NCI-H510A (cell line): ENCODE measurements at places on chromosomes 7 and 10.

DNA sequence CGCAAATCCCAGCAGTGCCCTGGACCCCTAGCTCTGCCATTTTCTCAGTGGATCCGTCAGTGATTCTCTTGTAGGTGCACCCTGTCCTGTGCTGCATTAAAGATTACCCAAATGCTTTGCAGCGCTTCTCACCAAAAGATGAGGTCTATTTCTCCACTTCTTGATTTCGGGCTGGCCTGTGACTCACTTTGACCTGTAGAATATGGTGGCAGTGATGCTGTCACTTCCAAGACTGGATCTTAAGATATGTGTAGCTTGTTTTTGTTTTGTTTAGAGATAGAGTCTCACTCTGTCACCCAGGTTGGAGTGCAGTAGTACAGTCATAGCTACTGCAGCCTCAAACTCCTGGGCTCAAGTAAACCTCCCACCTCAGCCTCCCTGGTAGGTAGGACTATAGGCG, 37.0 kb upstream of the ZMIZ1 start:
- DNase-seq, result no peak

DNA sequence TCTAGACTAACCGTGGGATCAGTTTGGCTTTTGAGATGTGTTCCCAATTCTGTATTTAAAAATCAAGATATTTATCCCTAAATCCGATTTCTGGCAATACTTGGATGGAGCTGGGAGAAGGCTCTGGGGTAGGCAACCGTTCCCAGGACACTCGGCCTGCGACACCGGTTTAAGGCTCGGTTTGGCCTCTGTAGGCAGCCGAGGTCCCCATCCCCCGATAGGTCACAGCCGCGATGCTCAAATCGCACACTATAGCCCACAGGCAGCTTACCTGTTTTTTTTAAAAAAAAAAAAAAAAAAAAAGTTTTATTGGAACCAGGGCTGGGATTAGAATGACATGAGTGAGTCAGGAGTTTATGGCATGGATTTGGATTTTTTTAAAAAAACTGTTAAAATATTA, 729 bp upstream of the TAF3 start:
- no peak for DNase-seq

GRCh38 chr10:29689001-29689400, 54.2 kb upstream of the SVIL start:
- DNase-seq, result no peak

GRCh38 chr10:88278912-88279311, 304.2 kb downstream of the RNLS start:
- DNase-seq, result no peak

DNA sequence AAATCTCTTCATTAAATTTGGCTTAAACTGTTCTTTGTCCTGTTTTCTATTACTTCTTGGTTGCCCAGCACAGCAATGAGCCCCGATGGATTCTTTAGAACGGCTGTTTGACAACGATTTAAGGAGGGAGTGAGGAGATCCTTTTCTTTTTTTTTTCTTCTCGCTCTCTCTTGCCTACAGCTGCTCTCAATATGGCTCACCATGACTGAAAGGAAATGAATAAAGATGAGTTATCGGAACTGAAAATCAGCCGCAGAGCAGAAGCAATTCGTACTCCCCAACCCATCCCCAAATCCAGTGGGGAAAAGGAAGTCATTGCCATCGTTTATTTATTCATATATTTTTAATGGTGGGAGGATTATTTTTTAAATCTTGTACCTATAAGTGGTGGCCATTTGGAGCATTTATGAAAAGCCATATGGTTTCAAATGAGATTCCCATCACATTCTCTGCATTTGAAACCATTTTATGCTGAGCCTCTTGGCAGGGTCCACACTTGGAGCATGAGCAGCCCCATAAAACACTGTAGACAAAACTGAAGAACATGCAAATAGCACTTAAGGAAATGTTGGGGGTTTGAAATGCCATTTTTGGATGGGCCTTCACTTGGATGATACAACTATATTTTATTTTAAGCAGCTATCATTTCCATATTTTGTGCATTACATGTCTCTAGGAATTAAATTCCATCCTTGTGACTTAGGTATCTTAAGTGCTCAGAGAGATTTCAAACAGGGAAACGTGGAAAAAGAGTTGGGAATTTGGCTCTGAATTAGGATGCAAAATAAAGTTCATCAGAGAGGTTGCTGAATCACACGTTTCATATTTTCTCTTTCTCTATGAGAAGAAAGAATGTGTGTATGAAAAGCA, 107.7 kb upstream of the FZD1 start:
- DNase-seq, result no peak

DNA sequence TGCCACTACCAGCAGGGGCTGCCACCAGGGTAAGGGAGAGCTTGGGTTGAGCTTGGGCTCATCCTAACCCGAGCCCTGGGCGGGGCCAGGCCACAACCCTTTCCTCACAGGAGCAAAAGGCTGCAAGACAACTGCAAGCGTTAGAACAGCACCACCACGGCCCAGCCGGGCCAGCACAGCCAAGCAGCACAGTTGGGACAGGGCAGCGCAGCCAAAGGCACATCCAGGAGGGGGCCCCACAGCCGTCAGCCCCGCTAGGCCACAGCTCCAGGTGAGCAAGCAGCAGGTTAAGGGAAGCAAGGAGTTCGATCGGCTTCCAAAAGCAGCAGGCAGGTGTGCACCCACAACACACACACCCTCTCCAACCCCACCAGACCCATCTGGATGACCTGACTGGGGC, 7.0 kb upstream of the NDST2 start:
- no peak for DNase-seq

- no peak for DNase-seq
These were observed 25.4 kb downstream of the CPVL start for GRCh38 chr7:29120955-29121354.

- no peak for DNase-seq
These were observed 1020.5 kb downstream of the LRMDA start for GRCh38 chr10:76451911-76452310.

DNA sequence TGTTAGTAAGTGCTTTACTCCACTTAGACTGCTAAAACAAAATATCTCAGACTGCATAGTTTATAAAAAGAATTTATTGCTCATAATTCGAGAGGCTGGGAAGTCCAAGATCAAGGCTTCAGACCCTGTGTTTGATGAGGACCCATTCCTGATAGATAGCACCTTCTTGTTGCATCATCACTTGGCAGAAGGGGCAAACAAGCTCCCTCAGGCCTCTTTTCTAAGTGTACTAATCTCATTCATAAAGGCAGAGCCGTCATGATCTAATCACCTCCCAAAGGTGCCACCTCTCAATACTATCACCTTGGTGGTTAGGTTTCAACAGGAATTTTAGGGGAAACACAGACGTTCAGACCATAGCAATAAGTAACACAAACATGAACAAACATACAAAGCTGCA, 55.4 kb downstream of the CRPPA start:
- no peak for DNase-seq

DNA sequence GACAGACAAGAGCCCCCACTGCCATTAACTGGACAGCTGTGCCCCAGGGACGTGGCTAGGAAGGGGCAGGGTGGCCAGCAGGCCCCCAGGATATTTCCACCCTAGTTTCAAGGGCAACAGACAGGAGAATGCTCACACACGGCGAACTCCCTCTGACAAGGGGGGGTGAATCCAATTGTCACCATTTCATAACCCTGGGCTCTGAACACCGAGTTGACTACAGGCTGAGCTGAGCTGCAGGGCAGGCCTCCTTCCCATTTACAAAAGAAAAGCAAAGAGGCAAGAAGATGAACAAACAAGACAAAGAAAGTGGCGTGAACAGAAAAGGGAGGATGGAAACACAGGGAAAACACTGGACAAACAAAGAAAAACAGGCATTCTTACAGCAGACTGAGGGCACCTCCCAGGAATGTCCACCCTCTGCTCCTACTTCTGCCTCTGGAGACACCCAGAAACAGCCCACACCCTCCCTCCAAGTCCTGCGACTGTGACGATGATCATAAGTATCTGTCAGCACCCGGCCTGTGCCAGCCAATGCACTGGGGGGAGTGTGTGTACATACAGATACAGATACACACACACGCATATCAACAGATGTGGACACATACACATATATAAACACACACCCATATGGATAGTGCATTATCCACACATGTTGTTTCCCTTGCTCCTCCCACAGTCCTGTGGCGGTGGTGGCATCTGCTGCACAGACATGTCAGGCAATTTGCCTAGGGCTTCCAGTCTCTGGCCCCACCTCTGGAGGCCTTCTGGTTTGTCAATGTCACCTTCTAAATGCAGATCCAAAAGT, 66.2 kb downstream of the FAM53B start:
- DNase-seq, result no peak

DNA sequence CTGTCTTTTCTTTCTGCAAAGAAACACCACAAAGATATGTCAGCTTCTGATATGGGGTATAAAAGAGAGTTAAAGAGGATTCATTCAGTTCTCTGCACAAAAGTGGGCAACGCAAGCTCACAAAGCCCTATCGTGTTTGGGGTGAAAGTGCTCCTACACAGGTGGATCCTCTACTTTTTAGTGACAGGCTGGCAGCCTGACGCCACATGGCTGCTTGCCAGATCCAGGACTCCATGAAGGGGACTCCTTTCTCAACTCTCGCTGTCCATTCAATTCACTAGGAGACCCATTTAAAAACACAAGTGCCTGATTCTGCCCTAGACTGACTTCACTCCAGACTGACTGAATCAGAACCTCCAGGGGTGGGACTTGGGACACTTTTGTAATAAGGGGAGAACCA, 8.0 kb downstream of the PARP12 start:
- DNase-seq, result no peak

GRCh38 chr7:108403597-108404217, 52.5 kb downstream of the NRCAM start:
- no peak for DNase-seq

- DNase-seq, result no peak
These were observed 40.1 kb downstream of the IQUB start for GRCh38 chr7:123494193-123494796.

- DNase-seq, result no peak
These were observed 76.9 kb downstream of the ZNF365 start for GRCh38 chr10:62450912-62451610.

GRCh38 chr10:31697271-31698180, 231.1 kb downstream of the ARHGAP12 start:
- no peak for DNase-seq

DNA sequence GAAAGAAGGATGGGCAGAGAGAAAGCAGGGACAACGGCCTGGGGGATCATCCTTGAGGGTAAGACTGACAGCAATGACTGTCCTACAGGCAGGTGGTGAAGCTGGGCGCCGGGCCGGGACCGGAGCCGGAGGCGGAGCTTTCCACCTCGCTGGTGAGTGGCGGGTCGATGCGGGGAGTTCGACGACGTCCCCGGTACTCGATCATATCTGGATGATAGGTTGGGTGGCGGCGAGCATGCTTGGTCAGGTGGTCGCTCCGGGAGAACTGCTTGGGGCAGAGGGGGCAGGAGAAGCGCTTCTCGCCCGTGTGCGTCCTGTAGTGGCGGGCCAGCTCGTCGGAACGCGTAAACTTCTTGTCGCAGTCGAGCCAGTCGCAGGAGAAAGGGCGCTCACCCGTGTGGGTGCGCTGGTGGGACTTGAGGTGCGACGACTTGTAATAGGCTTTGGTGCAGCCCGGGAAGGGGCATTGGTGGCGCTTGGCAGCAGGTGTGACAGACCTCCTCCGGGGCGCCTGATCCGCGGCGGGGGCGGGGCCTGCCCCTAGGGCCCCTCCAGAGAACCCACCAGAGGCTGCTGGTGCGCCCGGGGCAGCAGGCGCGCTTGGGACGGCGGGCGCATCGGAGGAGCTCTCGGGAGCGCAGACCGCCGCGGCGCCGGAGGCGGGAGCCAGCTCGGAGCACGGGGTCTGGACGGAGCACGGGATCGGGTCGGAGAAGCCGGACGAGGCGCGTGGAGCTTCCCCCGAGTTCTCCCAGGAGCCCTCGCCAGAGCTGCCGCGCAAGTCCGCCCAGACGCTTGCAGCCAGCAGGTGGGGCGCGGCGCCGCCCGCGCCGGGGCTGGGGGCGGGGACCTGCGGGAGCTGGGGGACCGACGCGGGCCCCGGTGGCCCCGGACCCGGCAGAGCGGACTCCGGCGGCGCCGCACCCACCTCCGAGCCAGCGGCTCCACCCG, 752 bp downstream of the KLF14 start:
- DNase-seq, result no peak

DNA sequence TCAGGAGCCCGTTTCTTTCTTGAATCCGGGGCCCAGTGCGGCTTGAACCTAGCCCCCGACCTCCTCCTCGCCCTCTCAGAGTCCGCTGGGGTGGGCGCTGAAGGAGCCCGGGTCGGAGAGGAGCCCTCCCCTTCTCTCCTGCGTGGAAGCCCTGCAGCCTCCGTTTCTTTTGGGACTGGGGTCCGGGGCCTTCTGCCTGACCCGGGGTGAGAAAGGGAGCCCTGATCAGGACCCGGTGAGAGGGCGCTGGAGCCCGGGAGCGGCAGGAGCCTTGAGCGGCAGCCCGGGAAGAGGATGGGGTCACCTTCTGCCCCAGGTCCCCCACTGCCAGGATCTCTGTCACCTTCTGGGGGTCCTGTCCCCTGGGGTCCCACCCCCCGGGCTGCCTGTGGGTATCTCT, 162.3 kb downstream of the ZNF33B start:
- DNase-seq, result no peak

DNA sequence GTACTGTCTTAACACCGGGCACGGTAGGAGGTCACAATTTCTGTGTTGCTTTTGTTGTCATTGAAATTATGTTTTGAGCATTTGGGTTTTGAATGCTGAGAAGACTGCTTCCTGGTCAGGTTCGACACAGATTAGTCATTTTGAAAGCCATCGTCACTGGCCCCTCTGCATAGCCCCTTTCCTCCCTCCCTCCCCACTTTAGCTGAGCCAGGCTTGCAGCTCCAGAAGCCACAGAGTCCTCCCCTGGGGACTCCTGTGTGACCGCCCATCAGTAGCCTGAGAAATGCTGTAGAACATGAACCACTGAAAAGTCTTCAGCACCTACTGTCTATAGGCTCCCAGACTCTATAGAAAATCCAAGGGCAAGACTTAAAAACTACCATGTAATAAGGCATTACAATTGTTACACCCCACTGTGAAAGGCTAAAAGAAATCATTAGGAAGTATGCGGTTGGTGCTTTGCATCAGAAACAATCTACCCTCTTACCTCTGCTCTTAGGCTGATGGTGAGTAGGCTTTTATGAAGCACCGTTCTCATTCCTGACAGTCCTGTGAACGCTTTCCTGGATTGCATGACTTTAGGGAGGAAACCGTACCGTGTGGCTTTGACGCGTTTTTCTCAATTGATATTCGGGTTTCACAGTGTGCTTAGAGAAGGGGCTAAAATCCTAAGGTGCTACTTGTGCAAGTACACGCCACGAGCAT, 24.8 kb downstream of the JCAD start:
- DNase-seq, result no peak

DNA sequence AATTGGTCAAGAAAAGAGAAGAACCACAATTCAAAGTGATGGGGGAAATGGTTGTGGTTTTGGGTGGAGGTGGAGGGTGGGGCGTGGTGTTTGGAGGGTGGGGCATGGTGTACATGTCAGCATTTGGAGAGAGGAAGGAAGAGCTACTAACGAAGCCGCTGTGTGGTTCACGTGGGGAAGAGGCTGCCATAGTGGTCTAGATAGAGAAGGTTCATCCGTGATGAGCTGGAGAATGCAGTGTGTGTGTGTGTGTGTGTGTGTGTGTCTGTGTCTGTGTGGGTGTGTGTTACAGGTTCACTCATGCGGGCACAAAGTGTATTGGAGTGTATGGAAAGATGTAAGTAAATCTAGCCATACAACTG, 6.1 kb upstream of the VCL start:
- DNase-seq, result no peak
